ENCODE measurements at places on chromosomes 12 and 14.

DNA sequence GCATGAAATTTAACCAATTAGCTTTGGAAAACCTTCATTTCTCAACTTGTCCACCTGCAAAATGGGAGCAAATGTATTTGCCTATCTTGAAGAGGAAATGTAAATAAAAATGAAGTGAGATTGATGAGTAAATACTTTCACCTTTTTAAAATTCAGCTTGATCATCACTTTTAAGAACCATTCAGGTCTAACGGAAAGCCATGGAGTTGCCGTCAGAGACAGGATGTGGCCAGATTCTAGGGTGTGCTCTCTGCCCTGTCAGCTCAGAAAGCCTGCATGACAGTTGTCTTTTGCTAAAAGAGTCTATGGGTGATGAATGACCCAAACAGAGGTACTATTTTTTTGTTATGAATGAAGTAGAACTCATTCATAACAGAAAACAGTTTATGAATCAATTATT, 104.3 kb upstream of the SLC35F4 start:
- no peak for DNase-seq

- DNase-seq = no peak
These were observed 267 bp downstream of the CFAP251 start for GRCh38 chr12:121918679-121919038.

GRCh38 chr12:89023936-89024335, 328.4 kb downstream of the DUSP6 start:
- no peak for DNase-seq

DNA sequence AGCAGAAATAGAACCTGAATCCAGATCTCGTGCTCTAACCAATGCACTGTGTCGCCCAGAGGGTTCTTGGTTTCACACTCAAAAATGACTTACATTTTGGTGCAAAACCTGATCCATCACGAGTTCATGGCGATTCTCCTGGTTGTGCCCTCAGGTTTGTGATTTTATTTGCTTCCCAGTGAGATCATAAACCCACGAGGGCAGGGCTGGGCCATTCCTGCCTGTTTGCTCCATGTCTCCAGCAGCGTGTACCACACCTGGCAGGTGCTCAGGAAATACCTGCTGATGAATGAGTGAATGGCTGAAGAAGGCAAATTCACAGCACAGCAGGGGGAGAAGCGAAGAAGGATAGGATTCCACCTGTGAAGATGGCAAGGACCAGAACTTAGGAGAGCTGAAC, 9.4 kb downstream of the ACACB start:
- DNase-seq = no peak

- DNase-seq = no peak
These were observed 2.2 kb downstream of the CRADD start for GRCh38 chr12:93679308-93679925.

- no peak for DNase-seq
These were observed 91.0 kb downstream of the TTLL5 start for GRCh38 chr14:75752086-75752485.

DNA sequence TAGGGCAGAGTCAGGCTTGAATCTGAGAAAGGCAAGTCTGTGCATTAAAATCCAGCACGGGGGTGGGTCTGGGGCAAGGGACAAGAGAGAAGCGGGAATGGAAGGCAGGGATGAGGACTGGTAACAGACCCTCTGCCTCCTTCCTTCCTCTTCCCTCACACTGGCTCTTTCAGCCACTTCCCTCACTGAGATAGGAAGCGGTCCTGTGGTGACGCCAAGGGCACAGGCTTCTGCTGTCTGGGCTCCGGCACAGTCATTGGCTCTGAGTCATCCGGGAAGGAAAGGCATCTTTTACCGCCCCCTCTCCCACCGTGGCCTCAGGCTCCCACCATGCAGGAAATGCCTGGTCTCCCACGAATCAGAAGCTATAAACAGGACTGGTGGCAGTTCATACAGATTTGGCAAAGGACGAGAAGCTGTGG, 70.2 kb downstream of the ETV6 start:
- peak; percentile 88 for DNase-seq

GRCh38 chr14:95524706-95525512, 8.5 kb upstream of the SYNE3 start:
- DNase-seq = no peak

- DNase-seq = no peak
These were observed 103.7 kb downstream of the DYRK2 start for GRCh38 chr12:67752226-67752732.

- DNase-seq = peak; percentile 74
These were observed 71.2 kb downstream of the VCPKMT start for GRCh38 chr14:50045039-50045711.

GRCh38 chr12:69102856-69103255, 136.5 kb upstream of the CPSF6 start:
- DNase-seq = no peak

DNA sequence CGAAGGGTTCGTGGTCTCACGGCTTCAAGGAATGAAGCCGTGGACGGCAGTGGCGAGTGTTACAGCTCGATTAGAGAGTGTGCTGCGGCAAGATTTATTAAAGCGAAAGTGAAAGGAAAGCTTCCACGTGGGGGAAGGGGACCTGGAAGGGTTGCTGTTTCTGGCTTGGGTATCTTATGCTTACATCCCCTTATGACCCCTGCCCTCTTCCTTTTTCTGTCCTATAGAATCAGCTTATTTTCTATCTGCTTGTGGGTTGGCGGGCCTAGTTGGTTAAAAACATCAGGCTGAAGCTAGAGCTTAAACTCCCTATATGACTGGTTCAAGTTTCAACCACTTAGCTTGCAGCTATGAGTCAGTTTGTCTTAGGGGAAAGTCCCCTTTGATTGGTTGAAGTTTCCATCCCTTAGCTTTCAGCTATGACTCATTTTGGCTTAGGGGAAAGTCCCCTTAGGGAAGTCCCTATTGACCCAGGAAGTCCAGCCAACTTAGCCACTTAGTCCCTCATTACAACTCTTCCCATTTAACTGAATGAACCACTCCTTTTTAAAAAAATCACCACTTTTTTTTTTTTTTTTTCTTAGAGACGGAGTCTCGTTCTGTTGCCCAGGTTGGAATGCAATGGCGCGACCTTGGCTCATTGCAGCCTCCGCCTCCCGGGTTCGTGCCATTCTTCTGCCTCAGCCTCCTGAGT, 1494.7 kb upstream of the TMEM132C start:
- DNase-seq = no peak

DNA sequence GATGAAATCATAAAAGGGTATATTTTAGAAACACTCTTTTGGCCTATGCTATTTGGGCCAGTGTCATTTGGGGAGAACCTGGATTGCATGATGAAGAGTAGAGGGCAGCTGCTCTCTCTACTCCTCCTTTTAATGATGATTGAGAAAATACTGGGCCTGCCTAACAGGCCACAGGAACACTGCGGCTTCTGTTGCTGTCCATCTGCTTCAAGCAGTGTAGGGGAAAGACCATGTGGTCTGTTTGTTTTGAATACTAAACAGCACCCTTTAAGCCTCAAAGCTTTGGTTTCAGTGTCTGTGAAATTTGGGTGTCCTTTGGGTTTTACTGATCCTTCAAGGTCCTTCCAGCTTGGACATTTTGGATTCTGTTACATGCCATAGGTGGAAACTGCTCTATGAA, 78.0 kb downstream of the TTC6 start:
- DNase-seq = no peak

DNA sequence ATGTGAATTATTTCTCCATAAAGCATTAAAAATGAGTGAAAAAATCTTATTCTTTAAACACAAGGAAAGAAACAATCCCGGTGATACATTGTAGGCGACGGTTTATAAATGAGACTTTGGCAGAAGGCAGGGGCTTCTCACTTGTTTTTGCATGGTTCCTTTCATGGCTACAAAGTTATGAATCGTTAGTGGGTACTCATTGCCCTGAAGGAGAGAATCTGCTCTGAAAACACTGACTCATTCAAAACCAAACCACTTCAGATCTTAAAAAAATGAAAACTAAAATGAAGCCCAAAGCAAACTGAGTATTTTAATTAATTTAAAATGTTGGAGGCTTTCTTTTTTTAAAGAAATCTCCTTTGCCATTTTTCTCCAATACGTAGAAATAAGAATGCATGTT, 41.4 kb upstream of the AMIGO2 start:
- no peak for DNase-seq

DNA sequence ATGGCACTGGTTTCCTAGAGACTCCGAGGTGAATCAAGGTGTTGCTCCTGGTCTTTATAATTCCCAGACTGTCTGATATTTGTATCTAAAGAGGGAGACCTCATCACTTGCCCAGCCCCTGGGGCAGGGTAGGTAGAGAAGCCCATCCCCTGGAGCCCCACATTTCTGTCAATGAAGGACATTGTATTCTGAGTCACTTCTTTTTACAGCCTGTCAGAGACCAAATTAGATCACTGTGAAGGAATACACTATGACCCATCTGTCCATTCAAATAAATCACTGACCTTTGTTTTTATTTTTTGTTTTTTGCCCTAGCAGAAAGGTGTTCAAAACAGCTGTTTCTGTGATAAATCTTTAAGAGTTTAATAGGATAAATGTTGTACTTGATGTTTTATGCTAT, 67.9 kb upstream of the ANO6 start:
- no peak for DNase-seq

- no peak for DNase-seq
These were observed 159.1 kb downstream of the C12orf50 start for GRCh38 chr12:87870061-87870460.

DNA sequence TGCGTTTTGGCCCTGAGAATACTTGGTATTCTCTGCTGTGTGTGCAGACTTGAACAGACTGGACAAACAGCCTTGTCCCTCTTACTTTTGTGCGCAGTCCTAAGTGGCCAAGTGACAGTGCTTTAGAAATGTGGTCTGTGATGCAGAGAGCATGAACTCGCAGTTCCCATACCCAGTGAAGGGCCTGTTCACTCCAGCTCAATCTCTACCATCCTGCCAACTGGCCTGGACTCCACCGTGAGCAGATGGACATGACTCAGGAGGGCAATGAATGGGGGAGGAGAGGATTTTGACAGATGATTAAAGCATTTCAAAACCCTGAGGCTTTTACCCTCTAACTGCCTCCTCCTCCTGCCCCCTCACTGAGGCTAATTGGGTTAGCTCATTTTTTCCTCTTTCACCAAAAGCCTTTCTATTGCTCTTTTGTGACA, 62.5 kb upstream of the PYGL start:
- DNase-seq = peak; percentile 49

- no peak for DNase-seq
These were observed 121.2 kb upstream of the DAAM1 start for GRCh38 chr14:59067127-59067894.

- peak; percentile 31 for DNase-seq
These were observed 108.9 kb upstream of the FGD4 start for GRCh38 chr12:32290411-32290810.

DNA sequence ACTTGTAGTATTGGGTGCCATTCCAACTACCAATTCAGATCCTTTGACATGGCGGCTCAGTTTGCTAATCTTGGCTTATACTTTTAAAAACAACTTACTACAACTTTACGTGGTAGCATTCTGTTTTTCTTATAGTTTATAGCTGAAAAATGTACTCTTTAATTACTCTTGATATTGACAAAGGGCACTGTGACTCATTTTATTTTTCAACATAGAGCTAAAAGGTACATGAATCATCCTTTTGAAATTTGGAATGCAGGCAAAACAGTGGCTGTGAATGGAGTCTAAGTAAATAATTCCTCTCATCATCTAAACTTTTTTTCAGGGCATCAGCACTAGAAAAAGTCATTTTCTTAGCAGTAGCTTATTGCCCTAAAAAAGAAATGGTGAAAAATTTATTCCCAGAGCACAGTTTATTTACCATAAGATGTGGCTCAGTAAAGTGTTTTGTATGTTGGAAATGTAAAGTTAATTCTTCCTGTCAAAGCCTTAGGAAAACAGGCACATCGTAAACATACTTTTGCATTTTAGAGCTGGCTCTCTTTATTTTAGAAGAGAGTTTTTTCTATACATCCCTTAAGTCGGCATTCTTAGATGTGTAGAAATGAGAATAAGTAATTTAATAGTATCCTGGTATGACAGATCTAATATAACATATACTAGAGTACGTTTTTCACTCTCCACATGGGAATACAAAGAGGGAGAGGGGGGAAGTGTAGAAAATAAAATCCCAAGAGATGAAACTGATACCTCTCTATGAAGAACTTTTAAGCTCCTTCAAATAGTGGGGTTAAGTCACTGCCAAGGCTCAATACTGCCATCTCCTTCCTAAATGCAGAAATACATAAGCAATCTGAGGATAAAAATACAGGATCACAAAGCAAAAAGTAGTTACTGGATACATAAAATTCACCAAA, 55.2 kb downstream of the SLC25A21 start:
- peak; percentile 18 for DNase-seq

DNA sequence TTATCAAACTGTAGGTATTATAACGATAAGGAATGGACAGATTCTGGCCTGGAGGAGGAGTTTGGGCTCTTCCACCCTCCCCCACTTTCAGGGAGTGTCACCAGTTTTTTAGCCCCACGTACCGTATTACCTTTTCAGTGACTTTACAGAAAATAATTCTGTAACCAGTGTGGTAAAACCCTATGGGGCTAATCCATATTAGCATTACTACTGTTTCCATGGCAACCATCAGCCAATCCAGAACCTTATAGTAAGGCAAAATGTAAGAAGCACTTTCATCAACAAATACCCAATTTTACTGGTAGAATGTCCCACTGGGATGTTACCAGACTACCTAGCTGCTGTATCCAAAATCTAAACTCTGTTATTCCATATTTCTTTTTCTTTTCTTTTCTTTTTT, 50.7 kb downstream of the BICDL1 start:
- DNase-seq = no peak

DNA sequence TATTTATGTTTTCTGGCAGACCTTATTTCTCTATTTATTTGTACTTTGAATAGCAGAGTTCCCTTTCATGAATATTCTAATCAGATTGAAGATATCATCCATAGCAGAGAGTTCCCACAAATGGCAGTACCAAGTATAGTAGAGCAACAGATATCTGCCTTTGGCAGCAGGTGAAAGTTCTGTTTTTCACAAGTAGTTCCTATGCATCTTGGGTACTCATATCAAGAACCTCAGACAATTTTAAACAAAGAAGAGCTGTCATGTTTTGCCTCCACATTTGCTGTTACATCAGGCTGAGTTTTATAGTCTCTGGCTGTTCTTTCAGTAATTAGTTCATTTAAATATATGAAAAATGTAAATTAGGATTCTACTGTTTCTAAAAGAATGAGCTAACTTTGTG, 252.0 kb downstream of the KCNC2 start:
- no peak for DNase-seq

DNA sequence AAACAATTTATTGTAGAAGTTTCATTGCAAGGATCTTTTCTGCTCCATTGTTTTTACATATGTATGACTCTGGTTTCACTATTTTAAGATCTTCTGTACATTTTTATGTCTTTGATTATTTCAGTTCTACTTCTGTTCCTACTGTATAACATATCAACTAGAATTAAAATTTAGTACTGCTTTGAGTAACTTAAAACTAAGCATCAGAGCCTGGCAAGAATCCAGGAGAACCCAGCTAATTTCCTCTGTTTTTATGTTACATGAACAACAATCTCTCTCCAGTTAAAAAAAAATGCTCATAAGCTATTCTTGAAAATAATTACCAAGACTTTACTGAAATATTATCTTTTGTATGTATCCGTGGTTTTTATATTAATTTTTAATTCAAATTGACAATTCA, 370.7 kb downstream of the TMTC2 start:
- DNase-seq = no peak

GRCh38 chr14:93018366-93018765, 95.4 kb downstream of the CHGA start:
- no peak for DNase-seq
